ENCODE measurements at places on chromosomes 5 and 9.

DNA sequence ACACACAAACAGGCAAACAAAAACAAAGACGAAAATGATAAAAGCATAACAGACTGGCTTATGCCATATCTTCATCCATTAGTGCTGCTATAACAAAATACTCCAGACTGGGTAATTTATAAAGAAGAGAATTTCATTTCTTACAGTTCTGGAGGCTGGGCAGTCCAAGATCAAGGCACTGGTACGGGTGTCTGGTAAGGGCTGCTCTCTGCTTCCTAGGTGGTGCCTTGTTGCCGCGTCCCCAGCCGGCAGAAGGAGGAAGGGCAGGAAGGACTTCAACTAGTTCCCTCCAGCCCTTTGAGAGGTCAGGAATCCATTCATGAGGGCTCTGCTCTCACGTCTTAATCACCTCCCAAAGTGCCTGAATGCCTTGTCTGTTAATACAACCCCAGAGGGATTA lies 122.6 kb downstream of the BOD1 start:
- DNase-seq, result no peak

GRCh38 chr5:104526866-104527265 lies 964.3 kb upstream of the NUDT12 start:
- DNase-seq, result no peak

DNA sequence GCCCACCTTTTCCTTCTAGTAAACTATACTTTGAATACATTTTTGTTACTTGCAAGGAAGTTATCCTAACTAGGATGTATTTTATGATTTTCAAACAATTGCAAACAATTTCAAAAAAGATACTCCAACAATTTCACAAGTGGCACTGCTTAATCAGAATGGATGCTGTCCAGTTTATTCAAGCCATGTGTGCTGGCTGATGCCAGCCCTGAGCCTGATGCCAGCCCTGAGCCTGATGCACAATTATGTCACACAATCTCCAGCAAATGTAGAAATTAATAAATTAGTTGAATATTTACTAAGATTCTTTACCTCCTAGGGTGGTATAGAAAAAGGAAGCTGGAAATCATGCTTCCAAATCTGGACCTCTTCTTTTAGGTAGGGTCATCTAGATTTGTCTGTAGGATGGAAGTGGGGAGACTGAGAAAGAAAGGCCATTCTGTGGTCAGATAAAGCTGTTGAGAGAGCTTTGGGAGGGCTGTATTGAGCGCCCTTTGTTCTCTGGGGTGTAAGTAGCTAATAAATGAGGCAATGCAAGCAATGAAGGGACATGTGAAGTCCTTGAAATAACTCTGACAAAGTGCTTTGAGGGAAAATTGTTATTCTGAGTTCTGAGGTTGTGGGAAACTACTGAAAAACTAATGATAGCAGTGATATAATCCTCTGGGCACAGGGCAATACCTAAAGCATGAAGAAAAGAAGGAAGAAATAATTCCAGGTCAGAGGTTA lies 5.8 kb upstream of the C6 start:
- no peak for DNase-seq

- no peak for DNase-seq
Measured at GRCh38 chr9:136336156-136336870, 9.0 kb downstream of the GPSM1 start.

- peak; percentile 44 for DNase-seq
Measured at GRCh38 chr5:87400305-87400899, 12.3 kb downstream of the CCNH start.

DNA sequence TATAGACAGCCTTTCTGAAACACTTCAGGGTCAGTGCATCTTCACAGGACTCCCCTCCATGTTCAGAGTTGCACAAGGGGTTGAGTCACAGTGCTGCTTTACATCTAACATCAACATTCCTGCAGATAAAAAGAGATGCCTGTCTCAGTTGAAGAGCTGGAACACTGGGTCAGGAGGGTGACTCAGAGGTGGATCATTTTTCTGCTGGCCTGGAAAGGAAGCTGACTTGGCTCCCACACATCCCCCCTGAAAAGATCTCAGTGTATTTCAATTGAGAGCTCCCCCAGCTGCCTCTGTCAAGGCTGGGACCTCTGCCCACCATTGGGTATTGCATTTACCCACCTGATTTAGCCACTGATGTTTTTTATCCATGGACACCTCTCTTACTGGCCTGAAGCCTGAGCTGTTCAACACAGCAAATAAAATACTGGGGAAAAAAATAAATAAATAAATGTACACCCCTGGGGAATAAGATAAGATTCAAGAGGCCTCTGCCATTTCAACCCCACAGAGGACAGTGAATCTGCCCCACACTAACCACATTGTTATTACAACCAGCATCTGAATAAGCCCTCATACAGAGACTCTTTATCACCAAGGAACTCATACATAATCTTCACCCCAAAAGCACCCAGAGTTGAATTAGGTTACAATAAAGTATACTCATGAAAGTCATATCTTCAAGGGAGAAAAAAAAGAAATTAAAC lies 716.4 kb downstream of the SEMA5A start:
- DNase-seq, result peak; percentile 93

DNA sequence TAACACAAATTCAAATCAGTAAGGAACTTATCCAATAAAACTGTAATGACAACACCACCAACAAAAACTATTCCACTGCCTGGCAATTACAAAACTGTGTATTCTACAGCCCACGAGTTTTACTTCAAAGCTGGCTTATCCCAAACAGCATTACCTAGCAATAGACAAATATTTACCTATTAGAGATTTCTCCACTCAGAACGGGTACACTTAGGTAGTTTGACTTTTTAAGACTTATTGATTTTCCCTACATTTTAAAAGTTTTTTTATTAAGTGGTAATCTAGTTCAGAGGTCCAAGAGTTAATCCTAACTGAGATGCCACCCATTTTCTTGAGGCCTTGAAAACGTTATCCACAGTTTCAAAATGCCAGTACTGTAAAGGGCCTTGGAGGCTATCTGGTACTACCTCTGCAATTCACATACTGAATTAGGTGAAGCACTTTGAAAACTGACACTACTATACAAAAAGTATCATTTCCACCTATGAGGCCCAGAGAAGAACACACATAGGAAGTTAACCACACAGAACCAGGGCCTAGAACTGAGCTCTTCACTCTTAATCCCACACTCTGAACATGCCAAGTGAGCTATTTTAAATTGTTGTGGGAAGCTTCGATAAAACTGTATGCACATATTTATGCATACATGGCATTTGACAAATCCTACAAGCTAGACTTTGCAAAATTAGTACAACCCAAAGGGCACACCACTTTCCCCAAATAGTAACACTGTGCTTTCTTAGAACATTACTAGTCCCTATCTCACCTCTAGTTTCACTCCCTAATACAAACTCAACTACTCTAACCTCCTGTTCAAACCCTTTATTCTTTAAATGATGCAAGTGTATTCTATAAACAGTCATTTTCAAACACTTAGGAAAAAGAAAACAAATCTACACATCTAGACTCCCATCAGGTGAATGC lies 2.1 kb downstream of the NADK2 start:
- no peak for DNase-seq

DNA sequence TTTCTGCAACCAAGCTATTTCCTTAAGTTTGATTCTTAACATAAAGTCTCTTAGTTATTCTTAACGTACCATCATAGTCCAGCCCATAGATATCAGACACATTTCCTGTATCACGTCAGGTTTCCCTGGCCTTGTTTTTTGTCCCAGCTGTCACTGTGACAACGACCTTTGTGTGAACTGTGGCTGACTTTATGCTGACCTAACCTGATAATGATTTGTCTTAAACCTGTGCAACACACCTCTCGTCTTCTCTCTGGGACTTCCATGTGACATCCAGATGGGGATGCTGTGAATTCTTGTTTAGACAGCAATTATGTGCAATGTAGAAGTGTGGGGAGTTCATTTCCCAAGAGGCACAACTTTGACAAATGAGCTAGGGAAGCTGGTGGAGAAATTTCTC lies 662.8 kb downstream of the PTPRD start:
- no peak for DNase-seq

DNA sequence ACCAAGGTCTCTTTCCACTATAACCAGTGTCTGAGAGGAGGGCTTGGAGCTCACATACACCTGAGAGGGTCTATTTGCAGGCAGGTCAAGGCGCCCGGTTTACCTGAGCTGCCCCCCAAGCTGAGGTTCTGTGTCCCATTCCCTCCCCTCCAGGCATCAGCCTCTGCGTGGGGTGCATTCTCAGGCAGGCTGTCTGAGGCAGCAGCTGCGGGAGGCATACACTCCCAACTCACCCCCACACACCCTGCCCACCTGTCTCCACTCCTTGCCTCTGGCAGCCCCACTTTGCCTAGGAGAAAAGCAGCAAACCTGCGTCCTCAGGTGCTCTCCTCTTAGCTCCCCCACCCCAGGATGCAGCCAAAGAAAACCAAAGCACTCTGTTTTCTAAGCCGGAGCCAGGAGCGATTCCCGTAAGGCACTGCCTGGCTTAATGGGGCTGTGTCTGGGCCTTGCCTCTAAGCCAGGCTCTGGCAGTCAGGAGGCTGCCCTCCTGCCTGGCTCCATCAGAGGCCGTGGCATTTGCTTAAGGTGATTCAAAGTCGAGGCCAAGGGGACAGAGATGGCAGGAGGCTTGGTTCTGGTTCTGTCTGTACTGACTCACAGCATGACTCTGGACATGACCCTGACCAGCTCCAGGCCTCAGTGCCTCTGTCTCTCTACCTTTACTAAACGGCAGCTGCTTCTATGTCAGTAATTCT lies 139.2 kb upstream of the TRIM32 start:
- DNase-seq, result no peak

DNA sequence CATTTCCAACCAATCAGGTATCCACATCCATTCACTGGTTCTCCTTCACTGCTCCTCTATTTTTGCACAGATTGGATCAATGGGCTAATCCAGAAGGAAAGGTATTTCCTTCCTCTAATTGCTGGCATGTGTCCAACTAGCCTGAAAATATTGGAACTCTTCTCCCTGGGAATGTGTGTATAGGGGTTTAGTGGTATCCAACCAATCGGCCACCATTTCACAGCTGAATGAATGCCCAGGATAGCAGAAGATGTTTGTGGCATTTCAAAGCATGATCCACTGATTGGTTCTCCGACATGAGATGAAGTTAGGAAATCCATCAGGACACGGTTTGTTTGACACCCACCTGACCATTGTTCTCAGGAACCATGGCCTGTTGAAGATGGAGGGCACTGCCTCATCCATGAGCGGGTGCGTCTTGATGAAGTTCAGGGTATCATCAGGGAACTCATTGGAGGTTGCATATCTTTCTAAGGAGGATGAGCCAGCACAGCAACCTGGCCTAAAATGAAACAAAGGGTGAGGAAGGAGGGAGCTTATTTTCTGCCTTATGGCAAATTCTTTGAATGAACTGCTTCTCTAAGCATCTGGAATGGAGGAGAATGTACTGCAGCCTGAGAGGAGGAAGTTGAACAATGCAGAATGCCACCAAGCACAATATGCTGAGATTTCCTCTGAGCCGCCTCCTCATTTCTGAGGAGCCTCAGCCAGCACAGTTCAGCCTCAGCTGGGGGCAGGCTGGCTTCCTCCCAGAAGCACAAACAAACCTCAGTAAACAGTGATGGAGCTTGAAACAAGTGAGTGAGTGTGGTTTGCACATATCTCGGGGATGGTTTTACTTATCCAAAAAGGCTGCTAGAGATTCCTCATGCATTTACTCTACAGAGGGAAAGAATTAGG lies 94.6 kb downstream of the SEMA6A start:
- no peak for DNase-seq

DNA sequence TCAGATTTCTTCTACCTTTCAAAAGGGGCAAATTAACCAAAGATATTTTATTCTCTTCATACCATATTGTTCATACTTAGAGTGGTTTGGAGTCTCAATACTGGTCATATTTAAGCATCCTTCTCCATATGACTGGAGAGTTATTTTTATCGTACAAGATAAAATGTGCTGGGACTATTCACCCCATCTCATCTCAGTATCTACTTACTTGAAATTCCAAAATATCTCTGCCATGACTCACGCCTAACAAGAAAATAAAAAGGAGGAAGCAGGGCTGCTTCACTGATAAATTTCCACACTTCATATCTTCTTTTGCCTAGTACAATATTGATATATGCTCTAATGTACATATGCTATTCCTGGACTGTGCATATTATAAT lies 277.9 kb upstream of the CDH9 start:
- peak; percentile 56 for DNase-seq

DNA sequence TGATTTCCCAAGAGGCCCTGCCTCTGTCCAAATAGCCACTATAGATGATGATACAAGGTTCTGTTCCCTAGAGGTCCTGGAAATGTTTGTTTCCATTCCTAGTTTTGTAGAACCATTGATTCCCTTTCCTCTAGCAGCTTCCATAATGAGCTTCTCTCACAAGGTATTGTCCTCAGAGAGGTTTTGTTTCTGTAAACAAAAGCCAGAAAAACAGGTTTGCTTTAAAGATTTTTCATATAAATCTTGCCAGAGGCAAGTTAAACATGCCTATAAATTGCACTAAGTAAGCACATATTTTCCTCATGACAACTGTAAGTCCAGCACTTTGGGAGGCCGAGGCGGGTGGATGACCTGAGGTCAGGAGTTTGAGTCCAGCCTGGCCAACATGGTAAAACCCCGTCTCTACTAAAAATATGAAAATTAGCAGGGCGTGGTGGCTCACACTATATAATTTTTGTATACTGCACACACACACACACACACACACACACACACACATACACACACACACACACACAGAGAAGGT lies 1787.7 kb downstream of the EFNA5 start:
- no peak for DNase-seq

DNA sequence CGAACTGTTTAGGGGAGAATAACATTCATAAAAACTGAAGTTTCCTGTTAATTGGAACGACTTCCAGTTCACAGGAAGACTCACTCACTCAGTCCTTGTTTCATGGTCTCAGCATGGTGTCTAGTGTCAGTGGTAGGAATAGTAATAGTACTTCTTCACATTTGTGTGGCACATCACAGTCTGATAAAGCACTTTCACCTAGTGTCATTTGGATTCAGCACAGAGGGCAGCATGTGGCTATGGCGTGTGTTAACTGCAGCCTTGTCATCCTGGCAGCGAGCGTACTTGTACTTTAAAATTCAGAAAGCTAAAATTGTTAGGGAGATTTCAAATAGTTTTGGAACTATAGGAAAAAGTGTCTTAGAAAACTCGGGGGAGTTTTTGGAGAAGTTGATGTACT lies 72.4 kb downstream of the VCAN start:
- no peak for DNase-seq

DNA sequence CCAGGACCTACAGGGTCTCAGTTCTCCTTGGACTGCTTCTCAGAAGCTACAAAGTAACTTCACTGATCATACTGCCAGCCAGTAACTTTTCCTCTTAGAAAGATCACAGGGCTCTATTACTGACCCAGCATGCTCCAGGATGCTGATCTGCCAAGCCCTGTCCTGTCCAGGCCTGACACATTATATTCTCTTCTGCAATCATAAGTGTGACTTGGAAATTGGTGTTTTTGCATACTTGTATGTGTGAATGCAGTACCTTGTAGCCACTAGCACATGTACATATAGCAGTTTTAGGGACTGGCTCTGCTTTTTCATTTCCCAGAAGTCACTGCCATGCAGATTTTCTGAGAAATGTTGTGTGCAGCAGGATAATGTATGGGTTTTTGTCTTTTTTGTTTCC lies 40.1 kb upstream of the CCNH start:
- no peak for DNase-seq

Data from HTR-8/SVneo (cell line).